ENCODE measurements at places on chromosomes 3 and 15. TPM values are rescaled to one million over a fixed set of nuclear protein-coding genes. Genes with fewer than 3 reads are reported as not detected.
A peak's percentile ranks its signal among the peaks of the same experiment; 100 is the strongest.

Gene GP9
- total RNA-seq = not detected

Gene SST
- not detected for total RNA-seq

Gene CDCP1
- total RNA-seq = 3.2 TPM

Gene DAPK2
- 4.3 TPM for total RNA-seq

Gene PAQR9
- total RNA-seq = not detected

Gene FGD5
- not detected for total RNA-seq

Gene KLF15
- 0.19 TPM for total RNA-seq

GRCh38 chr3:24828551-24828950, 333.9 kb upstream of the THRB start:
- no peak for DNase-seq

- DNase-seq = no peak
Measured at GRCh38 chr15:31476236-31476810, 149.7 kb downstream of the KLF13 start.

DNA sequence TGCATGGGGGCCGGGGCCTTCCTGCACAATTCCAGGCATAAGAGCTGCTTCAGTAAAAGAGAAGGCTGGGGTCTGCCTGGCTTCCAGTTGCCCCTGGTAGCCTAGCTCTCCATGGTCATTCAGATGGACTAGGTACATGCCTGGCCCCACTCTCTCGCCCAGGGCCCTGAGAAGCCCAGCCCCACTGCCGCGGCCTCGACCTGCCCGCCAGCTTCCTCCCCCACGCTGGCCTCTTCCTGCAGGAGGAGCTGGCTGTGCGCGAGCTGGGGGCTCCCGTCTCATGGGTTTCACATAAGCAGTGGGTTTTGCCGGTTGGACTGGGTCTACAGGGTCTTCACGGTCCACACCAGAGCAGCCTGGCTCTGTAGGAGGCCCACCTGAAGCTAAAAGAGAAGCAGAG, 3.6 kb downstream of the PRR20G start:
- no peak for DNase-seq

DNA sequence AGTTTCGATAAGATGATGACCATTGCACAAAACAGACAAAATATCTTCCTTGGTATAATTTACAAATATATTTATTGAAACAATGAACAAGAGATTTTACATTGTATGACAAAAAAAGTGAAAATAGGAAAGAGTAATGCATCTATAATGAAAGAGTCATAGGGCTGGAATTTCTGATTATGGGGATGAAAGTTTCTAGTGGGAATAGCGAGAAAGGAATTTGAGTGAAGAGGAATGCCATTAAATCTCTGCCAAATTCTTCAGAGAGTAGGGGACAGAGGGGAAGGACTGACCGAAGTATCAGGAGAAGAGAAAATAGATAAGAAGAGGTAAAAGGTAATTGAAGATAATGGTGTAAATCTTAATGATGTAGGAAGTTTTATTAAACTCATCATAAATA, 125.4 kb downstream of the VGLL3 start:
- no peak for DNase-seq

DNA sequence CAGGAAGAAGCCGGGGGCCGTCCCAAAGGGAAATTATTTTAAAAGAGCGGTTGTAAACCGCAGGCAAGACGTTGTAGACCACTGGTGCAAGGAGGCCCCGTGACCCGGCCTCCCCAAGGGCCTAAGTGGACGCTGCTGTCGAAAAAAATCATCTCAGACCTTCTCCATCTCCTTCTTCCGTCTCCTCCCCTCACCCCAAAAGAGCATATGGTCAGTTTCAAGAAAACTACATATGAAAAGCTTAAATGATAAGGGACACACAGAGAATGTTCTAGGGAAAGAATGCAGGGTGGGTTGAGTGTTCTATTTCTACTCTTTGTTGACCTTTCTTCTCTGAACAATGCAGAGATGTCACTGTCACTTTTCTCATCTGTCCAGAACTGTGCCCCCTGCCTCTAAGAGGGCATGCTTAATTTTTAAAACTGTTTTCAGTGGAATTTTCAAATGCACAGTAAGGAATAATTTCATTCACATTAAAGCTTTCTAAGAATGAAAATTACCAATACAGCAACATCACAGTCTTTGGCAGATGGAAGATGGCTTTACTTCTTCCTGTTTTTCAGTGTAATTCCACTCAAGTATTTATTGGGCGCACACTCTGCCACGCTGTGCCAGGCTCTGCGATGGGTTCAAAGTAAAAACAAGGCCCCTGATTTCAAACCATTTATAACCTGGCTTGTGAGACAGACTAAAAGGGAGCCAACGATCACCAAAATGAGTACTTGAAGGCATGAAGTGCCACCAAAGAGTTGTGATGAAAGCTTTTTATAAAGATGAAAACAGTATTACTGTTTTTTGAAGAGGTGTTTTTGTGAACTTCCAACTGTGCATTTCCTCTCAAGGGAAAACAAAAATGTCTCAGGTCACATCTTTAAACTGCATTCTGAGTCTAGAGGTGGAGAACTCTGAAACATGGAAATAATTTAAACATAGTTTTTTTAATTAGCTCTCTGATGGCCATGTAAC, 891 bp upstream of the TOP2B start:
- DNase-seq = peak; percentile 64

DNA sequence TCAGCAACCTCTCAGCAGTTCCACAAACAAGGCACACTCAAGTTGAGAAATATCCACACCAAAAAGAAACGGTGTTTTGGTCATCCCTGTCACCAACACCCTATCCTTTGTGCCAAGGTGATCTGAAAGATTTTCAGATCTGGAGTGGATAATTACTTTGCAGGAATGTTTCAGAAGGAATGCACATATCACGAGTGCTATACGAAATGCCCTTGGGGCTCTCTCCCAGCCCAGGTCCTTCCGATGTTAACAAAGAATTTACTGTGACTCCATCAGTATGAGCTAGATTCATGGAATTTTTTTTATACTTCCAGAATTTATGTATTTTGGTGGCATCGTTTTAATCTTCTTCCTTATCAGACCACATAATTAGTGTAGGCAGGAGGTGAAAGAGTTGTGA, 105.0 kb downstream of the GRM7 start:
- no peak for DNase-seq

GRCh38 chr15:29056839-29057450, 171.2 kb downstream of the APBA2 start:
- no peak for DNase-seq

GRCh38 chr3:127387119-127387518, 99.3 kb upstream of the PRR20G start:
- no peak for DNase-seq

GRCh38 chr3:47355010-47355409, 25.8 kb upstream of the PTPN23 start:
- DNase-seq = no peak

DNA sequence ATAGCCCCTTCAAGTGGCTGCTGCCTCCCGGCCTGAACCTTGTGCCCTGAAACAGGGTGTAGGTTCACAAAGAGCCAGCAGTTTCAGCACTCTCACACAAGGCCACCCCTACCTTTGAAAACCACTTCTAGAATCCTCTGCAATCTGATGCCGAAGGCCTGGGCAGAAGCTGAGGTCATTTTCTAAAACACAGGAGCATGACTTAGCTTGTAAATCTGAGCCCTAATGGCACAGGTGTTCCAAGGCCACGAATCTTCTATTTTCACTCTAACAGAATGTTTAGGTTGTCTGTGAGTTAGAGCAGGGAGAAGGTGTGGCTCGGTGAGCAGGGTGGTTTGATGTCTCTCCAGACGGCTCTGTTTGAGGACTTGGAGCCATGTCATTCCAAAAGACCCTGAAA, 62.3 kb downstream of the SYNM start:
- DNase-seq = no peak

All from activated CD4-positive, alpha-beta T cell treated with anti-CD3 and anti-CD28 coated beads, Interleukin-2, amount 10 ng/mL, durations not matched to agents 24 days and 14 days (primary cell).